ENCODE measurements at places on chromosomes 7 and 10.

DNA sequence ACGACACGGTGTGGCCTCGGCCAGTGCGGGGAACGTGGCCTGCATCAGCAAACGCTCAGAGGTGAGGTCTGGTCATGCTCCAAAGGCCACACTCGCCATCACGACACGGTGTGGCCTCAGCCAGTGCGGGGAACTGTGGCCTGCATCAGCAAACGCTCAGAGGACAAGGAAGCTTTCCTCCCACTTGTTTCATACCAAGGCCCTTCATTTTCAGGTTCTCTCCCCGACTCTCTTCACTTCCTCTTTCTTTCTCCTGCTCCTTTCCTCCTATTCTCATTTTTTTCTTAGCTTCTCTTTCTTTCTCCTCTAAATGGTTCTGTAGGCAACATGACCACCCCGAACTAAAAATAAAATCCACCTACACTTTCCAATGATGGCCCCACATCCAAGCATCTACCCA lies 384.4 kb upstream of the SHH start:
- no peak for DNase-seq

GRCh38 chr10:70982443-70982842 lies 94.1 kb upstream of the PCBD1 start:
- no peak for DNase-seq

DNA sequence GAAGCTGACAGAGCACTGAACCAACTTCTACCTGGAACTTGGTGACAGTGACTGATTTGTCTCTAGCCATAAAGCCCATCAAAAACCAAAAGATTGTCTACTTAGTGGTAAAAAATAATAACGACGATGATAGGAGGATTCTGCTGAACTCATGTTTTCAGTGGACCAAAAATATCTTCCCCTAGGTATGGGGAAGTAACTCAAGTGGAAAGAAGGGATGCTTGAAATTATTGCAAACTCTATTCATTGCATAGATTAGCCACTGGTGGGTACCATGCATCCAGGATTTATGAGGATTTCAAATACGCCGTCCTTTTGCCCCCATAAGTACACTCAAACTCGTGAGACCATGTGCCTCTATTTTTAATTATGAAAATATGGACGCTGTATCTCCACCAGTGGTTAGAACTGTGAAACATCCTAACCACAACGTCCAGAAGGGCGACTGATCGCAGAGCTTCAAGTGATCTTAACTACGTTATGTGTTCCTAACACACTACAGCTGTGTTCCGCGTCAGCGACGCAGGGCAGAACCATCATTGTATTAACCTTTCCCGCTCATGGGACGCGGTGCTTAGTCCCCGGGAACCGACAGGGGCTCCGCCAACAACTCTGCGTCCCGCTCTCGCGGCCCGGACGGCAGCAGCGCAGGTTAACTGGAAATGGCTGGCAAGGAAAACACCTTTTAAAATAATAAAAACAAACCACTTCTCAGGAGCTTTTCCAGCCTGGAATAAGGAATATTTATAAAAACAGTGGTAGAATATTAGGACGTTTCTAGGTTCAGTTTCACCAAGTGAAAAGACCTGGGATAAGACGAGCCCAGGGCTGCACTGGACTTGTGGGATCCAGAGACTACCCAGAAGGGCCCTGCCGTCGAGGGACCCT lies 776 bp downstream of the PEX1 start:
- DNase-seq = no peak

DNA sequence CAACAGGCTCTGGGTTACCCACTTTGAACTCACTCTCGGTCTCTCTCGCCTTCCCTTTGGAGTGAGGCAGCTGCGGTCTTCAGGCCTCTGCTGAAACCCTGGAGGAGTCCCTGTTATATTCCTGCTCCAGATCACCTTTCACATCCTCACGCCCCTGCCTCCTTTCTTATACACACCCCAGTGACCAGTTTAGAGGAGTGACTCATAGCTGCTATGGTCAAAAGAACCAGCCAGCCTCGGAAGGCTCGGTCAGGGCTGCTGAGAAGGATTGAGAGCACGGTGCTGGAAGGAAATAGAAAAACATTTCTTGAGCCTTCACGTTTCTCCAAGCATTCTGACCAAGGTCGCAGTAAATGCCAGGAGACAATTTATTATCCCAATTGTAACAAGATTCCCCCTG lies 28.3 kb upstream of the SVOPL start:
- DNase-seq = no peak

- DNase-seq = no peak
These were observed 69.2 kb downstream of the UNCX start for GRCh38 chr7:1301882-1302251.

DNA sequence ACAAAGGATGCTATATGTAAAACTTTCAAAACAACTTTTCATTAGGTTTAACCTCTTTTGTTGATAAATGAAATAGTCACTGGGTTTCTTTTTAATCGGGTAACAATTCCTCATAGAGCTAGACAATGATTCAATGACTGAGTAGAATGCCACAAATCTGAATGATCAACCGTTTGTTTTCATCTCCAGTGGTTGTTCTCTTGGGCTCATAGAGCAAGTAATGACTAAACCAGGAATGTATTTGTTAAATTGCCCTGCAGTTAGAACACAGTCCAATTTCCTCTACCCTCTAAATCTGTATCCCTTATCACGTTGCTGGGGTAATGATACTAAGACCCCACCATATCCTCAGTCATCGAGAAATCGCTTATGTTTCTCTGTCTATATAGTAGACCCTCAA lies 40.0 kb downstream of the CNNM1 start:
- DNase-seq = no peak

DNA sequence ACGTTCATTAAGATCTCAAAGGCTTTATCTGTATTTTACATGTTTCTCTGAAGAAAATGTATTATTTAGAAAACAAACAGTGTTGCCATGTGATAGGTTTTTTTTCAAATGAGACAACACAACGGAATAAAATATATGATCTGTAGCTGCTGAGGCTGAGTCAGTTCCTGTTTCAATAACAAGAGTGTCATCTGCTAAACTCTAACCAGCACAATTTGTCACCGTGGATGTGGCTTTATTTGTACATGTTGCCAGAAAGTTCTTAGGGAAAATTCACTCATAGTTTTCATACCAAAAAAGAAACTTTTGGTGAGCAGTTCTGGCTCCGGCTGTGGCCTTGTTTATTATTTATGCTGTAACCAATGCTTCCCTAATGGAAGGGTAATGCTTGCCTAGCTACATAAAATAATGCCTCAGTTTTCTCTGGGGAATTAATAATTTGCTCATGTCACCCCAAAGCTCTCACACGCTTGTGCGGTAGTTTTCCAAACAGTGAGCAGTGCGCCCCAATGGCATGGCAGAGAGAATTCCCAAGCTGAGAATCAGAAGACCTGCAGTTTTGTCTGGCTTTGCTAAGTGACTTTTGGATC lies 20.3 kb upstream of the KLF6 start:
- no peak for DNase-seq

- no peak for DNase-seq
These were observed 1.6 kb downstream of the FAM24A start for GRCh38 chr10:122911889-122912484.

GRCh38 chr7:86790383-86790782 lies 146.7 kb downstream of the GRM3 start:
- DNase-seq = no peak

- DNase-seq = no peak
These were observed 468.7 kb downstream of the RPS24 start for GRCh38 chr10:78502210-78502936.

GRCh38 chr7:24824896-24825295 lies 67.6 kb upstream of the GSDME start:
- no peak for DNase-seq

DNA sequence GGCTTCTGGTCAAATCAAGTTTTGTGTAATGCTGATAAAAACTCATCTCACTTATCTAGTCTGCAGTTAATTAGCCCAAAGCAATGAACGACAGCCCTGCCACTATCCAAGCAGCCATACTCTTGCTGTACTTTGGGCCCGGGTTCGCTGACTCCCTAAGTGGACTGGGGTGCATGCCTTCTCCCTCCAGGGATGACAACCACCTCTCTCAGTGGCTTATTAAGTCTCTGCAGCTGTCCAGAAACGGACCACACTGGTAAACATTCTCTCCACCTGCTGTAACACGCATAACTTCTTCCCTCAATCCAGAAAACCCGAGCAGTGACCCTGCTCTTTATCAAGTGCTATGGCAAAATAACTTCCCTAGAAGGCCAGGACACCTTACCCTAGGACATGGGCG lies 3.9 kb downstream of the FBXW4 start:
- no peak for DNase-seq

GRCh38 chr10:44968500-44969400 lies 9.1 kb downstream of the RASSF4 start:
- no peak for DNase-seq

GRCh38 chr10:86956848-86957448 lies 467 bp downstream of the MMRN2 start:
- no peak for DNase-seq

DNA sequence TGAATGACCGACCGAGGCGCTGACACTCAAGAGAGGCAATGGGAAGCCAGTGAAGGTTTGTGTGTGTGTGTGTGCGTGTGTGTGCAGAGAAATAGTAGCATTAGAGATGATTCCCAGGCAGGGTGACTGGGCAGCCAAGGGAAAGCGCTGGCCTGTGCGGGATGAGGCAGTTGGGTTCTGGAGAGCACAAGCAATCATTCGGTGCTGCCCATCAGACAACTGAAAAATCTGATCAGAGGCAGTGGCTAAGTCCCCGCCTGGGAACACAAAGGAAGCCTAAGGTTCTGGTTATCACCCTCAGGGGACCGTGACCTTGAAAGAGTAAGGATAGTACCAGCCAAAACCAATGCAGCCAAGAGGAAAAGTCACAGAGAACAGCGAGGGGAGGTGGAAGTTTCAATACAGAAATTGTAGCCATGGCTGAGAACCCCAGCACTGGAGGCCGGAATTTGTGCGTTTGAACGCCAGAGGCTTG lies 868 bp upstream of the PDCD4 start:
- no peak for DNase-seq

DNA sequence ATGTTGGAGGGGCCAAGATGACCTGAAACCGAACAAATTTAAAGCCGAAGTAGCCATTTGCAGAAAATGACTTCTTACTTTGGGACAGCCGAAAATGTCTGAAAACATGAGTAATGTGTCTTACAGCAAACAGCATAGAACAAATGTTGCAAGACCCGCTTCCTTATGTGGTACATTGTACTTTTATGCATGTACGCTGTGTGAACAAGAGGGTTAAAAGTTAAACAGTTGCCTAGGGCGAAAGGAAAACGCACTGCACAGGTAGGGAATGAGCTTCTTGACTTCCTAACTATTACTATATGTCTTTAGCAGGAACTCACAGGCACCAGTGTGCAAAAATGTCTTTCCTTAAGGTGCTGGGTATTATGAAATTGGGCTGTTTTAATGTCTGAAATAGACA lies 303.5 kb upstream of the MGMT start:
- DNase-seq = no peak

- no peak for DNase-seq
These were observed 283.6 kb upstream of the LRRTM3 start for GRCh38 chr10:66642217-66642616.

GRCh38 chr10:15433850-15434537 lies 62.9 kb upstream of the FAM171A1 start:
- no peak for DNase-seq

GRCh38 chr10:48895803-48896195 lies 43.8 kb downstream of the LRRC18 start:
- DNase-seq = no peak

DNA sequence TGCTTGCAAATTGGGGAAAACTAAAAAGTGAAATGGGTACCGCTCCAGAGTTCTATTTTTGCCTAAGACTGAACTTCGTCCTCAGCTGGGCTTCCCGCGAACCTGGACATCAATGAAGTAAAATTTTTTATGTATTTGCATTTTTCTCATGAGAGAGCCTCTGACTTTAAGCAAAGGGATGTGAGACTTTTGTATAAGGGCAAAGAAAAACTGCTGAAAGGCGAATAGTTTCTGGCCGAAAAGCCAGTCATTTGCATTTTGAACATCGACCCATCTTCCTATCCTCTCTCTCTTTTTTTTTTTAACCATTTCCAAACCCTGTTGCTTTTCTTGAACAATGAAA lies 573 bp downstream of the PMPCB start:
- no peak for DNase-seq

GRCh38 chr10:35726846-35727245 lies 84.8 kb upstream of the FZD8 start:
- DNase-seq = no peak

DNA sequence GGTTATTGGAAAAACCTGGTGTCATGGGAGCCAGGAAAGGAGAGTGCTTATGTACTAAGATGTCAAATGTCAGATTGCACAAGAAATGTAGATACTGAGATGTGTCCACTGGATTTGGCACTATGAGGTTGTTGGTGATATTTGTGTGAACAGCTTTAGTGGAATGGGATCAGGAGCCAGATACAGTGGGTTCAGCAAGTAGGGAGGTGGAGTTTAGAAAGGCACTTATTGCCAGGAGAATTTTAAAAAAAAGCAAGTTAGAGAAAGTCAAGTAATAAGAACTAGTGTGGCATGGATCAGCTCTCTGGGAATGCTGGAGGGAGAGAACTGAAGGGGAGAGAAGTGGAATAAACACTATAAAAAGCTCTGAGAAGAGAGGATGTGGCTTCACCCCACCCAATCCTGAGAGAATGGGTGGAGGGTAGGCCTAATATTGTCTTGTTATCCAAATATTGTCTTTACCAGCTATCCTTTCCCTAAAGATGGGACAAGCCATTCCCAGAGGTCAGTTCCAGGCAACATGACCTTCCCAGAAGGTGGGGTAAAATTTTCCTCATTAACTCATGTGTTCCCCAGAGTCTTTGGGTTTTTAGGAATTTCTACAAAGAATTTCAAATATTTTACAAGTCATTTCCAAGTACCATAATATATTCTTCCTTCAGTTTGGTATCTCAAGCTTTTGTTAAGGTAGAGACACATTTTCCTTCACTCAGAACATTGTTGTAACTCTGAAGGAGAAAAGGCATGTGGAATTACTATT lies 42.3 kb downstream of the ENTPD1 start:
- DNase-seq = no peak

- no peak for DNase-seq
These were observed 47.2 kb downstream of the OSBPL3 start for GRCh38 chr7:24932815-24933214.

- DNase-seq = no peak
These were observed 10.2 kb upstream of the PPP1R3C start for GRCh38 chr10:91642831-91643692.

DNA sequence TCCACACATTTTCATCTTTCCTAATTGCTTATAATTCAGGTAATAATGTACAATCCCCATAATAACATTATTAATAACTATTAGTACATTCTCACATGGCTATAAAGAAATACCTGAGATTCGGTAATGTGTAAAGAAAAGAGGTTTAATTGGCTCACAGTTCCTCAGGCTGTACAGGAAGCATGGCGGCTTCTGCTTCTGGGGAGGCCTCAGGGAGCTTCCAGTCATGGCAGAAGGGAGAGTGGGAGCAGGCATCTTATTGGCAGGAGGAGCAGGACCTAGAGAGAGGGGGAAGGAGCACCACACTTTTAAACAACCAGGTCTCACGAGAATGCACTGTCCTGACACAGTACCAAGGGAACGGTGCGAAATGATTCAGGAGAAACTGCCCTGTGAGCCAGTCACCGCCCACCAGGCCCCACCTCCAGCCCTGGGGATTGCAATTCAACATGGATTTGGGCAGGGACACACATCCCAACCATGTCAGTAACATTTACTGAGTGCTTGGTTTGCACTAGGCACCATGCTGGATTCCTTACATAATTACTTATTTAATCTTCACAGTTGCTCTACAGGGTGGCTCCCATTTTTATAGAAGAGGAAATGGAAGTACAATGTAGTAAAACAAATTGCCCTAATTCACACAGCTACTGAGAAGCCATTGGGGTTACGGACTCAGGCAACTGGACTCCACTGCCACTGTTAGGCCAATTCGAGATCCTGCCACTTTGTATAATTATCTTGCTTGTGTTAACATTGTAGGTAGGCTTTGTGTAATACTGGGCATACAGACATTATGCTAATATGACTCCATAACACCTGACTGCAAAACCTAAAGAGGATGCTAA lies 8.7 kb upstream of the ESYT2 start:
- DNase-seq = no peak
